CD8-positive, alpha-beta T cell (primary cell): ENCODE measurements at places on chromosomes 5 and 9.

GRCh38 chr9:28518439-28518838 is 945.2 kb upstream of the C9orf72 start:
- no peak for DNase-seq

- no peak for DNase-seq
Observed at GRCh38 chr5:32584646-32585045, 711 bp upstream of the SUB1 start.

- no peak for DNase-seq
Observed at GRCh38 chr5:96337048-96337781, 95.8 kb downstream of the PCSK1 start.

- DNase-seq = no peak
Observed at GRCh38 chr5:53069626-53070025, 39.9 kb downstream of the MOCS2 start.

- DNase-seq = no peak
Observed at GRCh38 chr5:147557876-147558745, 48.2 kb upstream of the DPYSL3 start.
